ENCODE measurements at places on chromosomes 4 and X.
A peak's percentile ranks its signal among the peaks of the same experiment; 100 is the strongest.

- no peak for DNase-seq
Measured at GRCh38 chrX:108558217-108558616, 118.6 kb downstream of the COL4A5 start.

- no peak for DNase-seq
Measured at GRCh38 chr4:122819708-122820449, 6.8 kb upstream of the FGF2 start.

DNA sequence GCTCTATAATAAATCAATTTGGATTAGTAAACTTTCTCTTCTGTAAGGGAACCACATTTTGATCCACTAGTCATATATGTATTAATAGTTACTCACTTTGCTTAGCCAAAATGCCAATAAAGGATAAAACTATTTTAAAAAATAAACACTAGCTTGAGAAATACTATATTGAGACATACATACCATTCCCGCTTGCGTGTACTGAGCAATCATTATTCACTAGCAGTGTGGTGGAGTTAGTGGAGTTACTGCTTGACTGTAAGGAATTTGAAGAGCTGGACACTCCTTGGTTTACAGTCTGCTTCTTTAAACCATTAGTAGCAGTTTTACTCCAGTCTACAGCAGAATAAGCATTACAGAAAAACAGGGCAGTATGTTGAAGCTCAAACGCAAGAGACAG is 10.8 kb upstream of the PHKA2 start:
- DNase-seq: no peak

- DNase-seq: no peak
Measured at GRCh38 chrX:87525771-87526229, 8.2 kb downstream of the KLHL4 start.

DNA sequence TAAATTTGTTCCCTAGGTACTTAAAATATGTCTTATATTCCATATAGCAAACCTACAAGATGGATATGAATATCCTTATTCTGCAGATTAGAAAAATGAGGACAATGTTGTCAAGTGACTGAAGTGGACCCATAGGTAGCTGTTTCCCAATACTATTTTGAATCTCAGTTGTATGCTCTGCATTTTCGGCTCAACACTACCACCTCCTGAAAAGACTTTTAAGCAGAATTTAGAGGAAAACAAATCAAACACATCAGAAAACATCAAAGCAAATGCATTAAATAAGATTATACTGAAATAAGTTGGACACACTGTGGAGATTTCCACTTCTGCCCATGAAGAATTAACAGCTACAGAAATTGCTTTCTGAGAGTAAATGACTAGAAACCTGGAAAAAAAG is 488.7 kb downstream of the TRIML1 start:
- DNase-seq: no peak

DNA sequence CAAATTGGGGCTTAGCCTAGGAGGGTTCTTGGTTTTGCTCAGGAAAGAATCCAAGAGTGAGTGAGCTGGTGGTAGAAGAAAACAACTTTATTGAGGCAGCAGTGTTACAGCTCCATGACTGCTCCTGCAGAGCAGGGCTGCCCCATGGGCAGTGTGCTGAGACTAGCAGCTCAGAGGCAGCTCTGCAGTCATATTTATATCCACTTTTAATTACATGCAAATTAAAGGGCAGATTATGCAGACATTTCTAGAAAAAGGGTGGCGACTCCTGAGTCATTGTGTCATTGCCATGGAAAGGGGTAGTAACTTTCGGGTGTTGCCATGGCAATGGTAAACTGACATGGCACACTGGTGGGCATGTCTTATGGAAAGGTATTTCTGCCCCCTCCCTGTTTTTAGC is 202.2 kb downstream of the CLCN4 start:
- DNase-seq: no peak

- DNase-seq: no peak
Measured at GRCh38 chr4:1792832-1793495, at the start of gene FGFR3. FGFR3 (plus strand) TSS chr4:1793293; CDS start chr4:1793935, 642 bp downstream.

DNA sequence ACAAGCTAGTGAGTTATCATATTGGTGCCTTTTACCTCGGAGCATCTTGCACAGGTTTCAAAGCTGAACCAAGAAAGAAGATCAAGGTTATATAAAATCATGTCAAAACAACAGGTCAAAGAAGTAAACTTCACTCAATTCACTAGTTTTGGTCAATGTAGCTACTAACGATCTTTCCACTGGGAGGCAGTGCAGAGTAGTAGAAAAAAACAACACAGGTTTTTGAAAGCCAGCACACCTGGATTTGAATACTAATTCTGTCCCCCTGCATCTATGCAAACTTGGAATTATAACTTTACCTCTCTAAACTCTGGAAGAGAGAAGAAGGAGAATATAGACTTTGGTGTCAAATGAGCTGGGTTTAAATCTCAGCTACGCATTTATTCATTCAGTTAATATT is 266.1 kb downstream of the GRIA3 start:
- peak; percentile 17 for DNase-seq

DNA sequence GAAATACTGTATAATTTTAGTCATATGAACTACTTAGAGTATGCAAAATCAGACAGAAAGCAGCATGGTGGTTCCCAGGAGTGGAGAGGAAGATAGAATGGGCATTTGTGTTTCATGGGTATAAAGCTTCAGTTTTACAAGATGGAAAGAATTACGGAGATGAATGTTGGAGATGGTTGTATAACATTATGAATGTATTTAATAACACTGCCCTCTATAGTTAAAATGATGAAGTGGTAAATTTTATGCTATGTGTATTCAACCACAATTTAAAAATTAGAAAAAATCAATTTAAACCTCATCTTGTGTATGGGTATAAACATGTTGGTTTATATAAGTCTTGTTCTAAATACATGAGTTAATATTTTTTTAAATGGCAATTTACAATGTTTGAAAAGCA is 521.1 kb downstream of the FSTL5 start:
- peak; percentile 14 for DNase-seq

DNA sequence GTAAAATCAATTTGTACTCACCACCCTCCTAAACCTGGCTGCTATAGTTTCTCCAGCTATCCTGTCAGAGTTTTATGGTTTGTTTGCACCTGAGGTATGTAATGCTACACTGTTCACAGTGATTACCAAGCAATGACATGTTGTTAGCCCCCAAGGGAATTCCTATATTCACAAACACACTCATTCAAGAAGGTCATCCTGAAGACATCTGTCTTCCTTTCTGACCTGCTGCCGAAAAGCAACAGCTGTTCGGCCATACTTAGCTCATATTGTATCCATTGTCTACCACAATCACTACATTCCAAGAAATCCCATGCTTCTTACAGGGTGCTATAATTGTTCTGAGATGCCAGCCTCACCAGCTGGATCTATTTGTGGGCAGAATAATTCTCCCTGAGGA is 160.1 kb upstream of the GYPA start:
- DNase-seq: no peak

DNA sequence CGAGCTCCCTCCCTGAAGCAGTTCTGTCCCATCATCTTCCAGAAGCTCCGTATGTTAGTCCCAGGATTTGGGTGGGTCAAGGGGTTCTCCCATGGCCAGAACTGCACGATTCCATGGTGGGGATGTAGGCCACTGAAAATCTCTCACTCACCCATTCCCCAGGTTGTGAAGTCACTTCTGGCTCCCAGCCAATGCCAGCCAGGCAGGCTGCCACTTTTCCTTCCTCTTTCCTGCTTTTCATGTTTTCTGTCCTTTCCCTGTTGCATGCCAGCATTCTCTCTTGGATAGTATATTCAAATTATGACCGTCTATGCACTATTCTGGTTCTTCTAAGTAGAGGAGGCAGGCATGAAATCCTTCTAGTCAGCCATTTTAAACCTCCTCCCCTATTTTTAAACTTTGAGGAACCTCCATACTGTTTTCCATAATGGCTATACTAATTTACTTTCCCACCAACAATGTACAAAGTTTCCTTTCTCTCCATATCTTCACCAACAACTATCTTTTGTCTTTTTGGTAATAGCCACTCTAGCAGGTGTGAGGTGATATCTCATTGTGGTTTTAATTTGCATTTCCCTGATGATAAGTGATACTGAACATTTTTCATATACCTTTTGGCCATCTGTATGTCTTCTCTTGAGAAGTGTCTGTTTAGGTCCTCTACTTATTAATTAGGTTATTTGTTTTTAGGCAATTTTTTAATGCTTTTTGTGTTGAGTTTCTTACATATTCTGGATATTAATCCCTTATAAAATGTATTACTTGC is 182.1 kb upstream of the TET2 start:
- no peak for DNase-seq

GRCh38 chrX:80014141-80014940 is at the start of gene TBX22:
TBX22 (plus strand) TSS chrX:80014753; CDS start chrX:80022270, 7,517 bp downstream.
- no peak for DNase-seq

DNA sequence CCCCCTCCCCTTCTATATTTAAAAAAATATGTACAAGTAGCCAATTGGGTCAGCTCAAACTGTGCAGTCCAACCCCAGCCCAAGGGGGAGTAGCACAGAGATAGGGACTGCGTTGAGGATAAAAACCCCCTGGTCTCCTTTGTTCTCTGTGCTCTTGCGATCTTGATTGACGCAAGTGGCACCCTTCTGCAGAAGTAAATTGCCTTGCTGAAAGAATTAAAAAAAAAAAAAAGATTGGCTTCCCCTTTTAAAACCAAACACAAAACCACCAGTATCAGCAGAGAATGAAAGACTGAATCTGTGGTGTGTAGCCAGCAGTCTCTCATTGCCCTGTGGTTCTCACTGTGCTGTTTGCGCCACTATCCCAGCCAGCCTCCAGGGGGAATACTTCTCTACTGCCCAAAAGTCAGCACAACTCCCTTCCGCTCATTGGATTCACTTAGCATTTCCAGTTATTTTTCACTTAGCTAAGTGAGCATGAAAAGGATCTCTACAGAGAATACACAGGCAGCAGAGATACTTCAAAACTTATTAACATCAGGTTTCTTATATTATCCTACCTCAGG is 29.7 kb downstream of the MANBA start:
- DNase-seq: peak; percentile 17

- DNase-seq: no peak
Measured at GRCh38 chr4:155072417-155072816, 136.0 kb upstream of the NPY2R start.

- no peak for DNase-seq
Measured at GRCh38 chr4:69876071-69876470, 16.1 kb upstream of the SULT1E1 start.

- peak; percentile 38 for DNase-seq
Measured at GRCh38 chr4:73434311-73434710, 1.7 kb upstream of the AFP start.

DNA sequence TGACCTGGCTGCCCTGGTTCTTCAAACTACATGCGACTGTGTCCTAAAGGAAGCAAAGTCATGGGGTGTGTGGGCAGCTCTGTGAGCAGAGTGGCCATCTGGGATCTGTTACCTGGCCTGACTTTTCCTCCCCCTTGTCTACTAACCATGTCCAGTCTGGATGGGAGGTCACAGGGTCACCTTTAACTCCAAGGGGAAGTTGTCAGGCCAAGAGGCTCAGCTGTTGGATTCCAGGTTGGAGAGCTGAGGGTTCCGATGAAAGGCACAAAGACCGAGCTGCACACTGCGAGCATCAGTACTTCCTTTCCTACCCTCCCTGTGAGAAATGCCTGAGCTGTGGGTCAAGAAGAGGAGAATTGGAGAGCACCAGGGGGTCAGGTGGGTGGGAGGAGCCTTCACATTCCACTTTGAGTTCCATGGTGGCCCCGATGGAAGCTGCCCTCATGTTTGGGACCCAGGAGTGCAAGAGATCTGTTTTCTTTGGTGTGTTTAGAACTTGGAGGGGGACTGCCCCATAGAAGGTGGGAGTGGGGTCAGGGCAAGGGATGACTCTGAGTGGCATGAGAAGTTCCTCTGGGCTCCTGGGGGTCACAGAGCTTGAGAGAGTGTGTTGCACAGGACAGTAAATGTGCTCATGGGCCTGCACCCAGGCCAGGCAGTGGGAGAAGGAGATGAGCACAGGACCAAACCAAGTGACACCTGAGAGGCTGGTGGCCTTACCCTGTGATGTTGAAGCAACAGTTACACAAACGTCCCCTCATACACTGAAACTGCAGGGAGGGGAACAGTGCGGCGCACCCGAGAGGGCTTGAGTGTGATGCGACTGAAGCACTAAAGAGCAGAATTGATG is 36.2 kb downstream of the RGS12 start:
- DNase-seq: no peak

DNA sequence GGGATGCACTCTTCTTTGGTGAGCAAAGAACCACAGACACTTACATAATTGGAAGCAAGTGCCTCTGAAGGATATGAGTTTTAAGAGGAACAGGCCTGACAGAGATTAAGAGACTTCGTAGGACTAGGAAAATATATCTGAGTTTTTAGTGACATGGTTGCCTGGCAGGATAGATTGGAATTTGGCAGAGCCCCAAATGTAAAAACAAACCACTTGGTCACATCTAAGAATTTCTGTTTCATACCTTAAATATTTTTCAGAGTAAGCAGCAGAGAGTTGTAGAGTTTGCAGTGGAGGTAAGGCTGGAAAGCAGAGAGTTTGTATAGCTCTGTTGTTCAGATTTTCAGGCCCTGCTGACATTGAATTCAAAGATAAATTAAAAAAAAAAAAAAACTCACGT is 150.1 kb upstream of the MAGEB2 start:
- DNase-seq: no peak

GRCh38 chr4:120506536-120506935 is 416.0 kb downstream of the PRDM5 start:
- DNase-seq: no peak

DNA sequence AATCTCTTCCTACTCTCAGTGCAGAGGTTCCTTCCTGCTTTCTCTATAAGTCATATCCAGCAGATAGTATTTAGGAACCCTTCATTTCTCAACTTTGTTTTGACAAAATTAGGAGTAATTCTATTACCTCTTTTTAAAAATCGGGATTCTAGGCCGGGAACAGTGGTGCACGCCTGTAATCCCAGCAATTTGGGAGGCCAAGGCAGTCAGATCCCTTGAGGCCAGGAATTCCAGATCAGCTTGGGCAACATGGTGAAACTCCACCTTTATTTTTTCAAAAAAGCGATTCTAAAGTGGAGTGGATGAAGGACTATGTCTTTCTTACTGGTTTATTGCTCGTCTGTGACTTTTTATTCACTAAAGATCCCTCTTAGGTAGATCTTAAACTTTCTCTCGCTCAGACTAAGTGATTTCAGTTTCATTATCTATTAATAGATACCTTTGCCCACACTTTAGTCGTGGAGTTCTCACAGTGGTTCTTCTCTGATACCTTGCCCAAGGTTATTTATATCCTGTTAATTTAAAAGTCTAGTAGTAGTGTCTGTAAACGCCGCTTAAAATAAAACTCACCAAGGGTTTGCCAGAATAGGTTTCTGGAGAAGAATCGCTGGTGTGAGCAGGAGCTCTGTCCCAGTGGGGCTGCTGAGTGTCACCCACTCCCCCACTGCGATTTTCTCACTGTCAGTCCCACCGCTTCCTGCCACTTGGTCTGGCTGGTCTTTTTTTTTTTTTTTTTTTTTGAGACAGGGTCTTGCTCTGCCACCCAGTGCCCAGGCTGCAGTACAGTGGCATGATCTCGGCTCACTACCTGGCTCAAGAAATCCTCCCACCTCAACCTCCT is 27.0 kb upstream of the TMEM131L start:
- DNase-seq: peak; percentile 88

DNA sequence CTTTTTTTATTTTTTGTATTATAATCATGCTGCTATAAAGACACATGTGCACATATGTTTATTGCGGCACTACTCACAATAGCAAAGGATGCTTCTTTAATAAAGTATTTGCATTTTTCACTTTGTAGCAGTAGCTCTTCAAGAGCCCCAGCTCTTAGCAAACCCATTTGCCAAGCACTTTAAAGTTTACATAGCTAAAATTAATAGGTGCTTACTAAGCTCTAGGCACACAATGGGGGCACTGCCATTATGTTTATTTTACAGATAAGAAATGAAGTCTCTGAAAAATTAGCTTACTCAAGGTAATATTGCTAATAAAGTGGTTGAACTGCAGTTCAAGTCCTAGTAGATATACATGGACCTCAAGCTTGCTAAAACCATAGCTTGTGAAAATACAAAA is 230.3 kb upstream of the ARHGAP24 start:
- no peak for DNase-seq
